Right renal cortex interstitium (tissue), 3 donors: ENCODE measurements at places on chromosomes 5 and 9. TPM values are rescaled to one million over a fixed set of nuclear protein-coding genes. Genes with fewer than 3 reads are reported as not detected.

Gene F2RL2
- polyA plus RNA-seq: 0.35 TPM

Gene PPIC
- 36.8 TPM for polyA plus RNA-seq

Gene DELE1
- 97.0 TPM for polyA plus RNA-seq

Gene NFIB
- 18.4 TPM for polyA plus RNA-seq

Gene LMBRD2
- polyA plus RNA-seq: 17.7 TPM

Gene PHF24
- polyA plus RNA-seq: 0.17 TPM

Gene ZBED3
- 31.6 TPM for polyA plus RNA-seq

Gene FBN2
- 90.7 TPM for polyA plus RNA-seq

Gene CDH9
- polyA plus RNA-seq: 13.5 TPM

Gene ZNF462
- polyA plus RNA-seq: 21.3 TPM

Gene PDE6A
- 0.10 TPM for polyA plus RNA-seq

Gene TARS1
- 154 TPM for polyA plus RNA-seq

Gene NUTM2G
- polyA plus RNA-seq: 0.24 TPM

Gene PCDHB16
- 5.0 TPM for polyA plus RNA-seq

Gene NRARP
- 7.5 TPM for polyA plus RNA-seq

- no peak for DNase-seq
Measured at GRCh38 chr9:35484406-35484805, 5.5 kb upstream of the RUSC2 start.

- DNase-seq: no peak
Measured at GRCh38 chr9:104775976-104776375, 12.0 kb downstream of the NIPSNAP3B start.

- no peak for DNase-seq
Measured at GRCh38 chr5:149936700-149937091, 7.9 kb downstream of the PDE6A start.

DNA sequence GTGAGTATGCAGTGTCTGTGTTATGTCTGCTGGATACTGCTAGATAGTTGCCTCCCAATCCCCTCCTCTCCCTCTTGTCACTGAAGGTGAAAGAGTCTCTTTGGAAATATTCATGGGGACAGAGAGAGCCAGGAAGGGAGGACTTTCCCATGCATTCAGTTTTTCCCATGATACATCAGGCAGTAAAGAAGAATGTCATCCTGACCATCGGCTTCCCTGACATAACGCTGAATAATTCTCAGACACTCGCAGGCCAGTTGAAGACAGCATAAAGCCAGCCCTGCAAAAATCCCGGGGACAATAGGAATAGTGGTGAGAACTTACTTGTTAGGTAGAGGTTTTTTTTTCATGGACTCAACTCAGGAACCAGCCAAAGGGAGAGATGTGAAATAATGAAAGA is 58.1 kb downstream of the KLF4 start:
- DNase-seq: no peak

DNA sequence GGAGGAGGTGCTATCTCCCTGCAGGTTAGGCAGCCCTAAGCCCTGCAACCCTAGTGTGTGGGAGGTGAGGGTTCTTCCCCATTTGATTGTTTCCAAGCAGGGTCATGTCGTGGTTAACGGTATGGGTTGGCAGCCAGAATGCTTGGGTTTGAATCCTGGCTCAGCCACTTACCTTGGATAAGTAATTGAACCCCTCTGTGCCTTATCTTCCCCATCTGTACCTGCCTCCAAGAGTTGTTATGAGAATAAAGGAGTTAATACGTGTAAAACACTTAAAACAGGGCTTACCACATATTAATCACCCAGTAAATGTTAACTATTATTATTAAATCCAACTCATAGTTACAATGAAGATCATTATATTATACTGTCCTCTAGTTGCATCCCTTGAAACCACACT is 52.2 kb upstream of the SPATA31E1 start:
- DNase-seq: no peak

DNA sequence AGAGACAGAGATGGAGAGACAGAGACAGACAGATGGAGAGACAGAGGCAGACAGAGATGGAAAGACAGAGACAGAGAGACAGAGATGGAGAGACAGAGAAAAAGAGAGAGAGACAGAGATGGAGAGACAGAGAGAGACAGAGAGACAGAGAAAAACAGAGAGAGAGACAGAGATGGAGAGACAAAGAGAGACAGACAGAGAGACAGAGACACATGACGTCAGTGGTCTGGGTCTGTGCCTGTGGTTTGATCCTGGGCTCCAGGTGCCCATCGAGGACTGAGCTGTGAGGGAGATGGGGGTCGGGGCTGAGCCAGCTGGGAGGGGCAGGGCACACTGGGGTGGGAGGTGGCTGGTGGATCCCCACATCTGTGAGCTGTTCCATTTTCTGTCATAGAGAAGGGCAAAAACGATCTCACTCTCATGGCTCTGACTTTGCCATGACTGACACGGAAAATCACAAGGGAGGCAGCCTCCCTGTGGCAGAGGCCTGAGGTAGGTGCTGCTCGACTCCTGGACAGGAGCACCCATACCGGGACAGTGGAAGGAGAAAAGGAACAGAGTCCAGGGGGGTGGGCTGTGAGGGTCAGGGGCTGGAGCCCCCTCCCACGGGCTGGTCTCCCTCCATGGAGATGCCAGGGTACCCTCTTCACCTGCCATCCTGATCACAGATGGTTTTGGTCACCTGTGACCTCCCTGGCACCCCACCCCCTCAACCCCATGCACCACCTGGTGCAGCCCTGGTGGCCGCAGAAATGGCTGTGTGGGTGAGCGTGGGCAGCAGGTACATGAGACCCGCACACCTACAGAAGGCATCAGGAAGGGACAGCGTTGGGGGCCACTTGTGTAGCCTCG is 28.8 kb downstream of the GLT6D1 start:
- no peak for DNase-seq

GRCh38 chr5:81234299-81234698 is 1.2 kb downstream of the CKMT2 start:
- DNase-seq: no peak

DNA sequence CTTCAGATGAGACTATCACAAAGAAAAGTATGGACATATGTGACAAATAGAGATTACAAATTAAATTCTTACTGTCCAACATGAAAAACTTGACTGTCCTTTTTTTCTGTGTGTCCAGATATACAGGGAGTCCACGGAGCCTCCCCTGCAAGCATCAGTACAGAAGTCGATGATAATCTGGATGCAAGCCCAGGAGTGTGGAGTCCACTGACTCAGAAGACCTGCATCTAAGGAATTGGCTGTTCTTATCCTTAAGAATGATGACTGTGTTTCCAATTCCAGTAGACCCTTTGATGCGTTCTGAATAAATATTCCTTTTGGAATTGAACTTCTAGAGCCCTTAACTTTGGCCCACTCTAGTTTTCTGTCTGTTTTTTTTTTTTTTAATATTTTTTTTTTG is 56.7 kb upstream of the TAF11L2 start:
- no peak for DNase-seq

GRCh38 chr9:16031971-16032370 is 479.1 kb downstream of the CCDC171 start:
- DNase-seq: no peak

- no peak for DNase-seq
Measured at GRCh38 chr5:147552897-147553296, 43.0 kb upstream of the DPYSL3 start.

- no peak for DNase-seq
Measured at GRCh38 chr9:5536684-5537083, 26.4 kb downstream of the PDCD1LG2 start.

DNA sequence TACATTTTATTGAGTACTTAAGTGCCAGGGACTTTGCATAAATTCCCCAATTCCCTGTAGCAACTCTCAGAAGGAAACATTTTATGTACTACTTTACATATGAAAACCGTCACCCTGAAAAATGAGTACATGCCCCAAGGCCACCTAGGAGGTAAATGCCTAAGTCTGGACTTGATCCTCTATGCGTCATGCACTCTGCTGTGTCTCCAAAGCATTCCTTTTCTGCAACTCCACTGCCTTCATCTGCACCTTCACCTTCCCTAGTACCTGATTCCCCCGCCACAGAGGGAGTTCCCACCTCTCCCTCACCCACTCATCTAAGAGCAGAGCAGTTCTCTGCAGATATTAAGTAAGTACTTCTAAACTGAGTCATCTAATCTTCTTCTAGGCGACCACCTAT is 75.2 kb upstream of the HRH2 start:
- no peak for DNase-seq

DNA sequence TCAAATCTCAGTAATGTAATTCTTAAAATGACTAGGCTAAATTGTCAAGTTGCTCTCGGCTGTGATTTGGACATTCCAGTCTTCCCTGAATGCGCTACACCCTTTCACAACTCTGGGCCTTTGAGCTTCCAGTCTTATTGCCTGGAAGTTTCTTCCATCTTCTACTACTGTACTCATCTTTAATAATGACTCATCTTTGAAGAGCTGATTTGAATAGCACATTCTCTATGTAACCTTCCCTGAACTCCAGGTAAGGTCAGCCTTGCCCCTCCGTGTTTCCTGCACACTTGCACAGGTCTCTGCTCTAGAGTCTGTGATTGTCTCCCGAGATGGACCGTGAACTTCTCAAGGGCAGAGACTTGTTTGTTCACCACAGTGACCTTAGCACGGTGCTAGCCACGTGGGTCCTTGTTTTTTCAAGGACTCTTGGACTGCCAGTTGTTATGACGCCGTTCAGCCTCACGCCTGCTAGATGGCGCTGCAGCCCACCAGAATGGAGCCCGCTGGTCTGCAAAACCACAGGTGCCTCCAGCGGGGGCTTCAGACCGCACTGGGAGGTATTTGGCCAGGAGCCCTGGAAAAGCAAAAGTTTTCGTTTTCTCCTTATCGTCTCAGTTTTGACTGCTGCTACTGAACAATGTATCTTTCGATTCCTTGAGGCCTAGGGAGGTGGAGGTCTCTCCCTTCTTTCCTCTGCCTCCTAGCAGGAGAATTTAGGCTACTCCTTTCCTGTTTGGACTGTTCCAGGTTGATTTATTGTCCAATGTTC is 44.4 kb downstream of the SEC61B start:
- DNase-seq: peak; percentile 43

DNA sequence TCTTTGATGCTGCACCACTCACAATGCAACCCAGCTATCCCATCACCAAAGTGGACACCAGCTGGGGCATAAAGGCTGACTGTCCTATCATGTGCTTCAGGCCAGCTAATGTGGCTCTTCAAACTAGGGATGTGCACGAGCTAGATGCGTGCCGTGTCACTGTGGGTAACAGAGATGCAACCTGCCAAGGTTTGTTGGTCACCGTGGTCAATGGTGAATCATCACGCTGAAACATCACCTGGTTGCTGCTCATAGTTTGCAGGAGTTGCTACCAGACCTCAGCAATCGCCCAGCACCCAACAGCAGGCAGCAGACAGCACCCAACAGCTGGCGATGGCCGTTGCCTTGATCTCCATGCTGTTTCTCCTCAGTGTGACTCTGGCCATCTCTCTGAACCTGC is 2.1 kb upstream of the PCDHGA1 start:
- DNase-seq: no peak

DNA sequence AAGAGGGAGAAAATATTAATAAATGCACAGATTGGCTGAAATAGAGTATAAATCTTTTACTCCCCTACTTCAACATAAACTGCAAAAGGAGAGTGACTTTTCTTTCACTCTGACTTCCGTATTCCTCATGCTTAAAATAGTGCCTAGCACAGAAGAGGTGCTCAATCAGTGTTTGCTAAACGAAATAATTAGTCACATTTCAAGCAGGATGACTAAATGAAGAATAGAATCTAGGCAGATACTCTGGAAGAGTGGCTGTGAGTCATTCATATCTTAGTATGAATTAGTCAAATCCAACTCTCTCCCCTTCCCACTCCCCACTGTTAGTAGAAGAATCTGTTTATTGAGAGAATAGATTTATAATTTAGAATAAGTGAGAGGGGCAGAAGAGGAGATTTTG is 4.8 kb downstream of the CD274 start:
- DNase-seq: no peak

GRCh38 chr5:122559676-122560075 is 215.2 kb upstream of the SNX2 start:
- DNase-seq: no peak

DNA sequence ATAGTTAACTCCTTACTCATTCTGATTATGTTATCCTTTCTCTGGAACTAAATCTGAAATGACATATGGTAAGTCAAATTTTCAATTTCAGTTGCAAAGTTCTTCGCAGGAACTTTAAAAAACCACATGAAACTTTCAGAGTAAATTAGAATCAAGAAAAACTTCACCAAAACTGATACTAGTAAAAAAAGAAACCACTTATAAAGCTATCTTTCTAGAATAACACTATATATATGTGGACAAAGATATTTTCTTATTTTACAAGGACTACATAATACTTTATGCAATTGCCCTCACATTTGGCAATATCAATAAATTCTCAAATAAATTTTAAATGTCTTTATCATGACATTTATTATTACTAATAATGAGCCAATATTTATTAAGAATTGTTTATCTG is 1847.1 kb upstream of the NUDT12 start:
- DNase-seq: no peak

- DNase-seq: no peak
Measured at GRCh38 chr5:123681061-123681460, 169.1 kb downstream of the CSNK1G3 start.

- no peak for DNase-seq
Measured at GRCh38 chr9:19969721-19970120, 180.9 kb upstream of the SLC24A2 start.

GRCh38 chr9:132970324-132971062 is 8.0 kb upstream of the GFI1B start:
- no peak for DNase-seq

GRCh38 chr9:87518702-87519335 is 21.2 kb downstream of the DAPK1 start:
- no peak for DNase-seq

DNA sequence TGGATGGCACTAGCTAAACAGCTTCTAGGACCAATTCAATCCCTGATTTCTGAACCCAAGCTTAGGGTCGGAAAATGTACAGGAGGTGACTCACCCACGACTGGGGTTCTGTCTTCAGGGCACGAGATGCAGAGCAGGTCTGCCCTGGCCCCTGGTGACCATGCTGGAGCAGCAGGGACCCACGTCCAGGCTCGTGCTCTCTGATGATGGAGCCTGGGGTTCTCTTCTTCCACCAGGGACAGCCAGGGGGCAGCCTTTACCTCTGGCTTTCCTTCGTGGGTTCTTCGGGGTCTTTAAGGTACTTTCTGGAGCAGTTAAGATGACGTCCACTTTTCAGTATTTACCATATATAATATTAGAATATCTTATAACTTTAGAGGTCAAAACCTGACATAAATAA is 2.1 kb downstream of the CFAP77 start:
- DNase-seq: no peak

- DNase-seq: no peak
Measured at GRCh38 chr9:121380846-121381245, 10.8 kb upstream of the STOM start.

GRCh38 chr9:93297659-93298497 is 113.9 kb downstream of the WNK2 start:
- DNase-seq: no peak

GRCh38 chr9:125238127-125238914 is 2.8 kb downstream of the HSPA5 start:
- DNase-seq: no peak

- no peak for DNase-seq
Measured at GRCh38 chr5:50712479-50712878, 46.0 kb downstream of the PARP8 start.

DNA sequence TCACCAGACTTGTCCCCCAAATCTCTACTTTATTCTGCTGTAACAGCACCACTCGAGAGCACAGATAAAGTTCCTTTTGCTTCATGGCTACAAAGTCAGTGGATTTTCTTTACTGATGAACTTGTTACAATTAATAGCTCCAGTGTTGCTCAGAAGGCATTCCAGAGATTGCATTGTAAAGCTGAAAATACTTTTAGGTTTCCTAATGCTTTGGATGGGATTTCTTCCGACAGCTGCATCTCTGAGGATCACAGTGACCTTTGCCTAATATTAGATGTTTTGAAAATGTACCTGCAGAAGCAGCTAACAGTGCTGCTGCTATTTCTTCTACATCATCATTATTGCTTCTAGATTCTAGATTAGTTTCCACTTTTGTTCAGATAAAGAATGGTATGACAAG is 58.8 kb upstream of the TMEM171 start:
- DNase-seq: no peak
